Stimulated activated CD4-positive, alpha-beta T cell treated with anti-CD3 and anti-CD28 coated beads, TNF-alpha, amount 100 ng/mL, for 48 hours (primary cell): ENCODE measurements at places on chromosomes 1 and 21.

DNA sequence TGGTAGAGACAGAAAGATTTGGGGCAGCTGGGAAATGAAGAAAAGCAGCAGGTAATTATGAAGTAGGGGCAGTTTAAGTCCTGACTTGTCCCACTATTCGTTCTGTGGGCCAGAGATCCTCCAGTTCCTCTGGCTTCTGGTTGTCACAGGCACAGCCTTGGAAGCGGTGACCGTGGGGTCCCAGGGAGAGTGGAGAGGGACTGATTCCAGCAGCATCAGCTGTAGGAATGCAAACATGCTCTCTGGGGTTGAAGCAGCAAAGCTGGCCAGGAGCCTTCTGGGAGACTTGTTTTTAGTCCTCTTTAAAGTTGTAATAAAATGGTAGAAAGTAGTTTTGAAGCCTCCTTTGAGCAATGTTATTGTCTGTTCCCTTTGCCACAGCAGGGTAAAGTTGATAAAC is 488.0 kb downstream of the LMO4 start:
- DNase-seq = no peak

GRCh38 chr1:2525572-2525919 is 850 bp downstream of the PANK4 start:
- no peak for DNase-seq

DNA sequence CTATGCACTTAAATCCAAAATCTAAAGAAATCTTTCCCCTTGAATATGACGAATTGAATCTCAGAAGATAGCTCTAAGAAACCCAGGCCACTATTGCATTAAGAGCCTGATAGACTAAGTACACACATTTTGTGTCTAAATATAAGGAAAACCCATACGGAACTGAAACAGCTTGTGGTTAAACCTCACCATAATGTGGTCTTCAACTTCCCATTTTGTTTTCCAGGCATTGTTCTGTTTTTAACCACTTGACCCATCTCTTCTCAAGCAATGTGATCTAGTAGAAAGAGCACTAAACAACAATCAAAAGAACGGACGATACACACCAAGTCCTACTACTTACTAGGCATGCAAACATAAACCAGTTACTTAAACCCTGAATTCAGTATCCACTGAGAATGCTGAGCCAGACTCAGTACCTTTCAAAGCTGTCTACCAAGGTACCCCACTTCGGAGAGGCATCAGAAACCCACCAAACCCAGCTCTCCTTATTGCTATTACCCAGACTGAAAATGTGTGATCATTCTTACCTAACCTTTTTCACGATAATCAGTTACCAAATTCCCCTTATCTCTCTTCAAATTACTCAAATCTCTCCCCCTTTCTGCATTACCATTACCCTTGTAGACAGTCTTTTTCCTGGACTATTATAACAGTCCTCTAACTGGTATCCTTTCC is 12.8 kb downstream of the OTUD7B start:
- DNase-seq = no peak

DNA sequence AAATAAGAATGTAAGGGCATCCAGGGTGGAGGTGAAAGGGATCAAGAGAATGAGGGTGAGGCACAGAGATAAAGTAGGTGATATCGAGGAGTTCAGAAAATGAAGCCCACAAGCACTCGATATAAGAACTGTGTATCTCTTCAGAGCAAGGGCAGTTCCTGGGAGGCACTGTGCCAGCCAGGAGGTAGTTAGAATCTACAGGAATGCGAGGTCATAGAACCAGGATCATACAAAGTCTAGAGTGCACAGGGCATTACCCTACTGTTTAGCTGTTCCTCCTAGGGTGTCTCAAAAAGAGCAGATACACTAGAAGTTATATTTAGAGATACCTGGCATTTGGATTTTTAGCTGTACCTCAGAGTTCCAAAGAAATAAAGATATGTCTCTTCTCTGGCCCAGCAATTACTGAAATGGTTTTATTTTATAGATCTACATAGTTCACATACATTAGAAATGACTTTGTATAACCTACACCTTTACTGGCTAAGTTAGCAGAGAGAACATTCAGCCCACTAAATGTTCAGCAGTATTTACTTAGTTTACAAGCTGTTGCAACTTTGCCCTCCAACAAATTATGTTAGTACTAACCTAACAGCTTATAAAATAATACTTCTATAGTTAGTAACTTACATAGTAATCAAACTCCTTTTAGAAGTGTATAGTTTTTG is 1.6 kb downstream of the OVAAL start:
- DNase-seq = no peak

DNA sequence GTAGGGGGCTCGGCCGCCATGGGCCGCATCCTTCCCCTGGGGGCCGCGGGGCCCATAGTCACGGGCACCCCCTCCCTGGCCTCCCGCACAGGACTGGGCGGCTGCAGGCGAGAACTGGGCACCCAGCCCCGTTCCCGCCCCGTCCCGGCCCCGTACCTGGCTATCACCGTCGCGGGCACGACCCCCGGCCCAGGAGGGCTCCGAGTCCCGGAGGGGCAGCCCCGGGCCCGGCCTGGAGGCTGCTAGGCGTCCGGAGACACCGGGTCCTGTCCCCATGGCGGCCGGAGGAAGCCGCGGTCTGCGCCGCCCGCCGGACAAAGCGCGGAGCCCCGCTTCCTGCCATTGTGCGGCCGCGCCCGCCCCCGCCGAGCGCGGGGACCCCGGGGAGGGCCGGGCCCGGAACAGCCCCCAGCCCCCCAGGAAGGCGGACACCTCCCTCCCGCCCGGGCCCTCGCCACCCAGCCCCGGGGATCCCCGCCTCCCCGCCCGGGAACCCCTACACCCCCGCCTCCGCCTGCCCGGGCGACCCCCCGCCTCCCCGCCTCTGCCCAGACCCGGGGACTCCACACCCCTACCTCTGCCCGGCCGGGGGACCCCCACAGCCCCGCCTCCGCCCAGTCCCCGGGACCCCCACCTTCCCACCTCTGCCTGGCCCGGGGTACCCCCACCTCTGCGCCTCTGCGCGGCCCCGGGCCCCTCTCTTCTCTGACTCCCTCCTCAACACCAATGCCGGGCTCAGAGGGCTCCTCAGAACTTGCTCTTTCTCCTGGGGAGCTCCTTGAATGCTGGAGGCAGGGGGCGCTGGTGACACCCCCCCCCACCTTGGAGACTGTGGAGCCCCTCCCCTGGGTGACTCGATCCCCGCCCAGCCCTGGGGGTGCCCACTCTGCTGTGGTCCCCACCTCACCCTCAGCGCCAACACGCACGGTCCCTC is 6.0 kb downstream of the PLEKHG5 start:
- DNase-seq = no peak

- DNase-seq = no peak
Observed at GRCh38 chr1:23273450-23274133, 56.3 kb upstream of the HTR1D start.

DNA sequence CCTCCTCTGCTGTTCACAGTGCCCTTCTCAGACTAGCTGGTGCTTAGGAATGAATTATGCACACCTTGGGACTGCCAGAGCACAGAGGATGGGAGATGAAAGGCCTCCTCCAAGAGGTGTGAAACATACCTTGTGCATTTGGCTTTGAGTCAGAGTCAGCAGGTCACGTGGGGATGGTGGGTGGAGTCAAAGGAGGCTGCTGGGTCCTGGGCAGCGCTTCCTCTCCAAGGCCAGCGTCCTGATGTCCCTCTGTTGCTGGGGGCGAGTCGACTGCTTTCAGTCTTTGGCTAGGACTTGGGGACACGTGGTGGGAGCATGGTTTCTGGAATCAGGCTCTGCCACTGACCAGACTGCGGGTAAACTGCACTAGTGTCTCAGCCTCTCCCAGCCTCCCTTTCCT is 91.2 kb downstream of the AJAP1 start:
- no peak for DNase-seq

- no peak for DNase-seq
Observed at GRCh38 chr1:1422465-1423244, 1.6 kb upstream of the ANKRD65 start.

DNA sequence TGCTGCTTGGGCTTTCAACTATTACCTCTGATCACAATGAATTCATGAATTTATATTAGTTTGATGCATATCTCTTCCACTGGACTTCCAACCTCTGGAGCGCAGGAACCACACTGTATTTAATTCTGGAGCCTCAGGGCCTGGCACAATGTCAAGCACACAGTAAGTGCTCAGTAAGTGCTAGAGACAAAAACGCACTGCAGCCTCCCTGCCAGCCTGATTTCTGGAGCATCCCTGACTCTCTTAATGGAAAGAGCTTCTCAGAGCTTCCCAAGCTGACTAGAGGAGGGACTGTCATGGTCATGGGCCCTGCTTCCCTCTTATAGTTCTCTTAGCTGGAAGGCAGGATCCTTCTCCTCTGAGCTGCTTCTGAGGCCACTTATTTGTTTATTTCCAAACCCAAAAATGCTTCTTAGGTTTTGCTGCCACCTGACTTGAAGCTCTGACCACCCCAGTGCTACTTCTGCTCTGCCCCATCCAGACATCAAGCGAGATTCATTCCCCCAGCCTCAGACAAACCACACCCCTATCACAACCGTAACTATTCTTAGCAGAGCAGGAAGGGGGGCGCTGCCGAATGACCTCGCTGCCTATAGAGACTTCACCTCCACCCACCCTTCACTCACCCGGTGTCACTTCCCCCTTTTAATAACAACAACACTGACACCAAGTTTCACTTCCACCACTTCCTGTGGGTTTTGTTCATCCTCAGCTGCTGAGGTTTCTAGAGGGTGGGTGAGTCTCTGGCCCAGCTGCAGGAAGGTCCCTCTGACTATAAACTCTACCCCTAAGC is 33.6 kb downstream of the NUAK2 start:
- peak; percentile 61 for DNase-seq

GRCh38 chr1:235093013-235093695 is 35.5 kb downstream of the TOMM20 start:
- no peak for DNase-seq

GRCh38 chr1:147539122-147539575 is 2.2 kb upstream of the BCL9 start:
- DNase-seq = no peak

DNA sequence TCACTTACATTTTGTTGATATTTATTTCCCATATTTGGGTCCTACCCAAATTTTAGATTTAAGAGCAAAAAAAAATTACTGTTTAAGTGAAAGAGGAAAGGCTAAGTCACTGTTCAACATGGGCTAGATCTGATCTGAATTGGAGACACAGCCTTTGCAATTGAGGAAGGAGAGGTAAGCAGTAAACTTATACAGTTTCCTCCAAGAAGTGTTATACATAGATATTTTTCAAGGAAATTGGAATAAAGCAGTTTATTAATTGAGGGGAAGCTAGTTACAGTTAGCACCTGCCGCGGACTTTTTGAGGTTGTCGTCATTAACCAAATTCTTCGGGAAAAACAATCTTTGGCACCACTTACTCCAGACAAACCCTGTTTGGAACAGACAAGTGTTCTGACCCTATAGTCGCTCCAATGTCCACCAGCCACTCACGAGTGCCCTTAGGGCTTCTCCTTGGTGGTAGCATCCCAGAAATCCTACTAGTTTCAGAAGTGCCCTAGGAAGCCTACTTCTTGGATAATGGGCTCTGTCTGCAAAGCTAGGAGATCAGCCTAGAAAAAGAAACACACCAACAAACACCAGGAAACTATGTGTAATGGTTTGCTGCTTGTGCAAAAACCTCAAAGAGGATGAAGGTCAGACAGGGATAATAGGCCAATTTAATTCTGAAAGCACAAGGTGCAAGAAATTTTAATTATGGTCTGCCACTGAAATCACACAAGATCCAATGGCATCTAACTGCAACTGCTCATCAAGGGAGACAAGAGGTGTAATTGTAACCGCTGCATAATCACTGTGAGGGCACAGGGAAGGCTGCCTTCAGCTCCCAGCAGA is 2.5 kb downstream of the WLS start:
- DNase-seq = no peak

DNA sequence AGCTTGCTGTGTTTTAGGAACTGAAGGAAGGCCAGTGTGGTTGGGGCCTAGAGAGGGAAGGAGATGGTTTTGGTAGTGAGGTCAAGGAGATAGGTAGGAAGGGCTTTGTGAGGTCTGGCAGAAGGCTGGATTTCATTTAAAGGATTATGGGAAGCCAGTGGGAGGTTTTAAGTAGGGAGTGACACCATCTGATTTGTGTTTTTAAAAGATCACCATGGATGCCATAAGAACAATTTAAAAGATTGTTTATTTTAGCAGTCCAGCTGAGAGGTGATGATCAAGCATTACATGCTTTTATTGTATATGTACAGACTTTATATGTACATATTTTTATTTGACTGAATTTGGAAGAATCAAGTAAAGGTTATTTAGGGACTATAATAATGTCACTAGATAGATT is 26.4 kb downstream of the RGL1 start:
- DNase-seq = no peak

- DNase-seq = no peak
Observed at GRCh38 chr1:234111458-234112142, 207.1 kb downstream of the SLC35F3 start.

DNA sequence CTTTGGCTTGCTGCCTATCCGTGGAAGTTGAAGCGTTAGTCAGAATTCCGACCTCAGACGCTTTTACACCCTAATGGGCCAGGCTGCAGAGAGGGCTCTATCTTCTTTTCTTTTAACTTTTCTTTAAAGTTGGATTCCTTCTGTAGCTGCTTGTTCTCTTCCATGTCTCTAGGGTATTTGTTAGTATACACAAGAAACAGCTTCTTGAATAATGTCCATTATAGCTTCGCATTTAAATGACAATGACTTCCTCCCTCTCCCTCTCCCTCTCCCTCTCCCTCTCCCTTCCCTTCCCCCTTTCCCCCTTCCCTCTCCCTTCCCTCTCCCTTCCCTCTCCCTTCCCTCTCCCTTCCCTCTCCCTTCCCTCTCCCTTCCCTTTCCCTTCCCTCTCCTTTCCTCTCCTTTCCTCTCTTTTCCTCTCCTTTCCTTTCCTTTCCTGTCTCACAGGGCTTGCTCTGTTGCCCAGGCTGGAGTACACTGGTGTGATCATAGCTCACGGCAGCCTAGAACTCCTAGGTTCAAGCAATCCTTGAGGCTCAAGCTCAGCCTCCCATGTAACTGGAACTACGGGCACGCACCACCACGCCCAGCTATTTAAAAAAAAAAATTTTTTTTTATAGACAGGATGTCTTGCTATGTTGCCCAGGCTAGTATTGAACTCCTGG is 33.0 kb downstream of the RIPPLY3 start:
- DNase-seq = no peak

GRCh38 chr21:28227881-28228635 is 764.6 kb downstream of the LTN1 start:
- no peak for DNase-seq

GRCh38 chr21:35430260-35430659 is 381.2 kb upstream of the RUNX1 start:
- DNase-seq = no peak

DNA sequence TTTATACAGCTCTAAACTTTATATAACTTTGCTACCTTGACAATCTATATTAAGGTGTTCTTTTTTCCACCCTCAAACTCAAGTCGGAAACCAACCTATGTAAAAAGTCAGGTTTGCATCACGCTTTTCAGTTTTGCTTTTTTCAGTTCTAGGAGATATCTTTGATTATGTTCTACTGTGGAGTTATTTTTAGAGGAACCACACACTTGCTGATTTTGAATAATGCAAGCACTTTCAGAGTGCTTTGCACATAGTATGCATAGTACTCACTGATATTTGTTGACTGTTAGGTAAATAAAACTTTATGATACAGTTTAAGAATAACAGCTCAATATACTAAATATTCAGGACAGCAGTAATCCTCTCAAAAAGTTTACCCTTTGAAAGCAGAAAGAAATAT is 564.2 kb upstream of the ZRANB2 start:
- no peak for DNase-seq

- DNase-seq = no peak
Observed at GRCh38 chr1:27033043-27033746, 20.5 kb upstream of the TENT5B start.

- no peak for DNase-seq
Observed at GRCh38 chr1:229585338-229585737, 26.8 kb upstream of the ABCB10 start.
